Activated effector memory CD4-positive, alpha-beta T cell treated with anti-CD3 and anti-CD28 coated beads, Interleukin-2, amount 50 U/mL, for 16 hours (primary cell): ENCODE measurements at places on chromosomes 12 and 14.

DNA sequence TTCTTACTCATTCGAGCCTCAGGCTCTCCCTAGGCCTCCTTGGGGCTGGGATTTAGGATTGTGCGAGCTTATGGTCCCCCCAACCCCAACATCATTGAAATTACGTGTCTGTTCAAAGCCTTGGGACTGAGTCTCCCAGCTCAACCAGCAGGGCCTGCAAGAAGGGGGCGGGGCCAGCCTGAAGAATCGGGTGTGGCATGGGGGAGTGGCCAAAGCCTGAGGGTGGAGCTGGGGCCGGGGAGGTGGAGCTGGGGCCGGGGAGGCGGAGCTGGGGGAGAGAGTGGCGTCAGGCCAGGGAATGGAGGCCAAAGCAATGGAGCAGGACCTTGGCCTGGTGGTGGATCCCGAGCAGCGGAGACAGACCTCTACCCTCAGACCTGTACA is 24.3 kb upstream of the HSPB8 start:
- DNase-seq, result no peak

DNA sequence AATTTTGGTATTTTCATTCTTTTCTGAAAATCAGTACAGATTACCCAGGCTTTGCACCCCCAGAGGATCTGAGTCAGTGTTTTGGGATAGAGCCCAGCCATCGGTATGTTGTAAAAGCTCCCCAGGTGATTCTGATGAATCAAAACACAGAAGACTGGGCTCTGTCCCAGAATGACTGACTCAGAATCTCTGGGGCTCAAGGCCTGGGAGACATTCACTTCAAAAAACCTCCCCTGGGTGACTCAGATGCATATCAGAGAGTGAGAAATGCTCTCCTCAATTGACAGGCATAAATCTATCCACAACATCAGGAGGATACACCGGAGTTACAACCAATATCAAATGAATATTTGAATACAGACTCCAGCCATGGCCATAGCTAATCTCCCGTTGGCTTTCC is 32.6 kb downstream of the SLC35F4 start:
- DNase-seq, result no peak

GRCh38 chr12:92000597-92000996 is 145.0 kb downstream of the BTG1 start:
- no peak for DNase-seq

DNA sequence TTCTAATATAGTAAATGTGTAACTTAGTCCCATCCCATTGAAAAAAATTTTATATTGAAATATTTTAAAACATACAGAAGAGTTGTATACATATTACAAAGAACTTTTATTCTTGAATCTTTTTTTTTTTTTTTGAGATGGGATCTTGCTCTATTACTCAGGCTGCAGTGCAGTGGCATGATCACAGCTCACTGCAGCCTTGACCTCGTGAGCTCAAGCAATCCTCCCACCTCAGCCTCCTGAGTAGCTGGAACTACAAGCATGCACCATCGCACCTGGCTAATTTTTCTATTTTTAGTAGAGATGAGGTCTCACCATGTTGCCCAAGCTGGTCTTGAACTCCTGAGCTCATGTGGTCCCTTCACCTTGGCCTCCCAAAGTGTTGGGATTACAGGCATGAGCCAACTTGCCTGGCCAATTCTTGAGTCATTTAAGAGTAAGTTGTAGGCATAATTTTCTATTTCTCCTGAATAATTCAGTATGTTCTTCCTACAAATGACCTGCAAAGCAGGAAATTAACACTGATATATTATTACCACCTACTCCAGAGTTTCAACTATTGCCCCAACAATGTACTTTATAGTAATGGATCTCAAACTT is 153.0 kb upstream of the BMP4 start:
- DNase-seq, result no peak

DNA sequence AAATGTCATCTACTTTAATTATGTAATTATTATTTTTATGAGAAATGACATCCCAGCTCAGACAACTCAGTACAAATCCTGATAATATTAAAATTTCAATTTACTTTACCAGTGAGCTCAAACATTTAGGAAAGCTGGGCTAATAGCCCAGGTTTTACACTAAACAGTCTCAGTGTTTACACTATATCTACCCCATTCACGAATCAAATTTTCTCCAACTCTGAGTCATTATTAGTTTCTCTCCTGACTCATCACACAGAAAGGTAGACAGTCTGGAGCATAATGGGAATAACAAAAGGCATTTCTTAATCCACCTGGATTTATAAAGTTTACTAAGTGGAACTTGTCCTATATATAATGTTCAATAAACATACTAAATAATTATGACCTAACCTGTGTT is 5.7 kb downstream of the PAWR start:
- no peak for DNase-seq

DNA sequence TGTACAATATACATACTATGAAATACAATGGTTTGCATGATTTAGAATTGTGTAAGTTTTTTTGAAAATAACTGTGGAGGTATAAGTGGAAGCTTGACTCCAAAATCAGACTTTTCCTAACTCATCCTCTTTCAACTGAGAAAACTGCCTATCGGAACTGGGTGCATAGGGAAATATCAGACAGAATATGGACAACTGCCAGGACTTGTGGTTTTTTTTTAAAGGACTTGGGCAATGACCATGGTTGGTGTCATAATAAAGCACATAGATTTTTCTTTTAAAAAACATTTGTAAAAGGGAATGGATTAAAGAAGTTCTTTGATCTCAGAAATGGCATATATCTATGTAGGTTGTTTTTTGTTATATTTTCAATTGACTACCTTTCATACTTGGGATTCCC is 53.3 kb upstream of the LRRK2 start:
- no peak for DNase-seq

GRCh38 chr12:2319737-2320506 is 267.1 kb downstream of the CACNA1C start:
- no peak for DNase-seq

GRCh38 chr12:81558031-81558430 is 201.1 kb downstream of the PPFIA2 start:
- DNase-seq, result no peak

DNA sequence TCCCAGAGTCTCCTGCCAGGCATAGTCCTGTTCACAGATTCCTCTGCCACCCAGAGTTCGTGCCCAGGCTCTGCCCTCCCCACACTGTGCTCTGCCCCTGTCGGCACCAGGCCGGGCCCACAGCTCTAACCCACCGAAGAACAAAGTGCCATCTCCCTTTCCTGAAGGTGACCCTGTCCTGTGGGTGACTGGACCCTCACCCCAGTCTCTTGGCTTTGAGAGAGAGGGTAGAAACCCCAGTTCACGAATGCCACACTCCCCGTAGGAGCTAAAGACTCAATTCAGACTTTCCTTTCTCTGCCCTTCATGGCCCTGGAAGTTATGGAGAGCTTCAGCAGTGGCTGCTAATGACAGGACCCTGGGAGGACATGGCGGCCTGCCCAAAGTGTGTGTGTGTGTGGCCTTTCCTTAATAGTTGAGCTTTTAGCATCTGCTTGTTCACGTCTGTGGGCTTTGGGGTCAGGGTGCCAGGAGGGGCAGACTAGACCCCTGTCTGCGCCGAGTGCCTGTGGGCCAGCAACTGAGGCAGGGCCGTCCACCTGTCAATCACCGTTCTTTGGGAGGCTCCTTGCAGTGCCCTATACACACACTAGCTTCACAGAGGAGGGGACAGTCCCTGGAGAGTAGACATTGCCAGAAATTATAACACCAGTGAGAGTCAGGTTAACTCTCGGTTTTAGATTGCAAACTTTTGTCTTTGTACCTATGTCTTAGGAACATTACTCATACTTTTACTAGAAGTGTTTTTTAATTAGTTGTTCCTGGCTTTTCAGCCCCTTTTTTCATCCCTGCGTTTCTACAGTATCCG is 84.6 kb upstream of the DYNC1H1 start:
- DNase-seq, result no peak

- no peak for DNase-seq
Measured at GRCh38 chr12:10223208-10223607, 10.5 kb downstream of the GABARAPL1 start.

DNA sequence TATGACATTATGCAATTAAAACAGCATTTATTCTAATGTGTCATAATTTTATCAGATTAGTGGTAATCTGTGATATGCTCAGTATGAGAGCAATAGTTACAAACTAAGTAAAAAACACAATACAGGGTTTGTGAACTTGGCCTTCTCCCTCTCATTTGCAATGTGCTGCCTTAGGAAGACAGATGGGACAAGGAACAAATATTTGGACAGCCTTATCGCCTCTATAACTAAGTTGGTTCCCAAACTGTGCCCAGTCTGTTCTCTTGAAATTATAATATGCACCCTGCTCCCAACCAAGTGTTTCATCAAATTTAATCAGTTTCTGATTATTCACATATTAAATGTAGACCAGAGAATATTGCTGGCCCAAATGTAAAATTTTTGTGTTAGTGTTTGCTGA is 22.7 kb downstream of the MGST1 start:
- DNase-seq, result no peak

- DNase-seq, result no peak
Measured at GRCh38 chr12:10361622-10362021, 28.2 kb downstream of the KLRK1 start.

DNA sequence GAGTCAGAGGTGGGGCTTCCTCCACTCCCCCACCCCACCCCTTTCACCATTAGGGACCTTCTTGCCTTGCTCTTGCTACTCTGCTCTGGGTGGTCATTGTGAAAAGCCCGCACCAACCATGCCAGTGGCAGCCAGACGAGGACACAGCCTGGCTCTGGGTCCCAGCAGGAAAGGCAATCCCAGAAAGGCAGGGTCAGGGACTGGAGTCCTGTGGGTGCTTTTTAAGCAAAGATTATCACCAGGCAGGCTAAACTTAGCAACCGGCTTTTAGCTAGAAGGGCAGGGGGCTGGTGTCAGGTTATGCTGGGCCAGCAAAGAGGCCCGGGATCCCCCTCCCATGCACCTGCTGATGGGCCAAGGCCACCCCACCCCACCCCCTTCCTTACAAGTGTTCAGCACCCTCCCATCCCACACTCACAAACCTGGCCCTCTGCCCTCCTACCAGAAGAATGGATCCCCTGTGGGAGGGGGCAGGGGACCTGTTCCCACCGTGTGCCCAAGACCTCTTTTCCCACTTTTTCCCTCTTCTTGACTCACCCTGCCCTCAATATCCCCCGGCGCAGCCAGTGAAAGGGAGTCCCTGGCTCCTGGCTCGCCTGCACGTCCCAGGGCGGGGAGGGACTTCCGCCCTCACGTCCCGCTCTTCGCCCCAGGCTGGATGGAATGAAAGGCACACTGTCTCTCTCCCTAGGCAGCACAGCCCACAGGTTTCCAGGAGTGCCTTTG is 1.2 kb upstream of the GAPDH start:
- peak; percentile 80 for DNase-seq

DNA sequence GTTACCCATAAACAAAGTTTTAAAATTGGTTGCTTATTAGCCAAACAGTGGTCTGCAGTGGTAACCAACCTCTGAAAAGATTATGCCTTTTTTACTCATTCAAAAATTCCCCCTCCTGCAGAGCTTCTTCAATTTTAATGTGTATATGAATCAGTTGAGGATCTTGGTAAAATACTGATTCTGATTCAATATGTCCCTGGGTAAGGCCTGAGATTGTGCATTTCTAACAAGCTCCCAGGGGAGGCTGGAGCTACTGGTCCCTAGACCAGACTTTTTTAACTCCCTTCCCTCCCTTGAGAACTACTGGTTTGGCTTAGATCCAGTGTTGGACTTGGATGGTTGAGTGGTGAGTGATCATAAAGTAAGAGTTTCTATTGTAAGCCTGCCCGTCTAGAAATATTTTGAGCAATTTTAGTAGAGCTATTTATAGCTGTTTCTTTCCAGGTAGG is 90.2 kb downstream of the FUT8 start:
- DNase-seq, result no peak

- DNase-seq, result no peak
Measured at GRCh38 chr12:108162207-108162606, 33.1 kb downstream of the WSCD2 start.

DNA sequence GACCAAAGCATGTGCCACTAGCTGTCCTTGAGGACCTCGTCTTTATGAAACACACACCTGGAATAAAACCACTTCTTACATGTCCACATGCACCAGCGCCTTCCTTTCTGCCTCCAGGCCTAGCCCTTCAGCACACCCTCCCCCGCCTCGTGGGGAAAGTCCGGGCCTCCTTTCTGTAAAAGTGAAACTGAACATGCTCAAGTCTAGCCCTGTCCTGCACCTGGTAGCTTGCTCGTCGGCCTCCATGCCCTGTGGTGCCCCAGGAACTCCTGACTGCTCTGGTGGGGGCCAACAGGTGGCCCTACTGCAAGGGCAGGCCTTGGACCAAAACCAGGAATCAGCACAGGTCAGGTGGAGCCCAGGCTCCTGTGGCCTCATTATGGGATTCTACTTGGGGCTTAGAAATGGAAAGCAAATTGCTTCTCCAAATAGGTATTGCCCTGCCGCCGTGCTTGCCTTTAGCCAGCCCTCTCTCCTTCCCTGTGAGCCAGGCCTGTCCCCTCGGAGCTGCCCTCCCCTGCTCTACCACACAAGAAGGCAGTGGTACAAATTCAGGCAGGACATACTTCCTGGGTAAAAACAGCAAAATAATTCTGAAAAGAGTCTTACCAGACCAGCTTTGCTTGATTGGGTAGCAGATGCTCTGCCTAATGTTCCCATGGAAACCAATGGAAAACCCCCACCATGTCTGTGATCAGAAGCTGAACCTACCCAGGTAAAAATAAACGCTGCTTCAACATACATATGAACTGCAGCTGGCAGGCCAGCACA is 43.5 kb downstream of the ERH start:
- DNase-seq, result peak; percentile 88

DNA sequence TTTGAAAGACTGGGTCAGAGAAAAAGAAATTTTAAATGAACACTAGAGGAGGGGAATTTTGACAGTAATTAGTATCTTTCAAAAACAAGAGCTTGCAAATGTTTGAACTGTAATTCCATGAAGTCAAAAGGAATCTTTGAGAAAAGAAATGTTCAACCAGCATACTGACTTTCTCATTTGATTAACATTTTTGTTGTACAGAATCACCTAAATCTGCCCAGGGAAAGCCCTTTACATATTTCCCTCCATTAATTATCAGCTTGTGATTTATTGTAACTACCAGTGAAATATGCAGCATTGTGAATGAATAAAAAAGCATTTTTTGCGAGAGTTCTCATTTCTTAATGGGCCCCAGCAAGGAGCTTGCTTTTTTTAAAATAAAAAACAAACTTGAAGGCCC is 61.2 kb upstream of the CCDC91 start:
- DNase-seq, result no peak
